ENCODE measurements at places on chromosomes 12 and 14.

DNA sequence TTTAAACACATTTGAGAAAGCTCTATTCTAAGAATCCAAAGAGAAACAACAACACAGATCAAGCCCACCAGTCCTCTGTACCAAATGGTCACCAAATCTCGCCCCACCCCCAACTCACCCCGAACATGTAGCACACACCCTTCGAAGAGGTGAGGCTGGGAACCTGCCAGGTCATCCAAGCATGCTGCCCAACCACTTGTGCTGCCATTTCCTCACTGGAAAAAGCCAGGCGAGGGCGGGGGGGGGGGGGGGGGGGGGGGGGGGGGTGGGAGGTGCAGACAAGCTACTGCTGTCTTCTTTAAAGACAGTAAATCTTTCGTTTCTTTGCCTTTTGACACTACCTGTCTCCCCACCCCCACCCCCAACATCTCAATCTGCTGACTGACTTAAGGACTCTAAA lies 59.9 kb downstream of the SETD3 start:
- no peak for DNase-seq

GRCh38 chr14:36424478-36425102 lies 95.4 kb downstream of the NKX2-1 start:
- no peak for DNase-seq

- DNase-seq: no peak
These were observed 25.0 kb downstream of the ELK3 start for GRCh38 chr12:96218989-96219678.

GRCh38 chr12:70795608-70796007 lies 124.9 kb downstream of the PTPRR start:
- no peak for DNase-seq

DNA sequence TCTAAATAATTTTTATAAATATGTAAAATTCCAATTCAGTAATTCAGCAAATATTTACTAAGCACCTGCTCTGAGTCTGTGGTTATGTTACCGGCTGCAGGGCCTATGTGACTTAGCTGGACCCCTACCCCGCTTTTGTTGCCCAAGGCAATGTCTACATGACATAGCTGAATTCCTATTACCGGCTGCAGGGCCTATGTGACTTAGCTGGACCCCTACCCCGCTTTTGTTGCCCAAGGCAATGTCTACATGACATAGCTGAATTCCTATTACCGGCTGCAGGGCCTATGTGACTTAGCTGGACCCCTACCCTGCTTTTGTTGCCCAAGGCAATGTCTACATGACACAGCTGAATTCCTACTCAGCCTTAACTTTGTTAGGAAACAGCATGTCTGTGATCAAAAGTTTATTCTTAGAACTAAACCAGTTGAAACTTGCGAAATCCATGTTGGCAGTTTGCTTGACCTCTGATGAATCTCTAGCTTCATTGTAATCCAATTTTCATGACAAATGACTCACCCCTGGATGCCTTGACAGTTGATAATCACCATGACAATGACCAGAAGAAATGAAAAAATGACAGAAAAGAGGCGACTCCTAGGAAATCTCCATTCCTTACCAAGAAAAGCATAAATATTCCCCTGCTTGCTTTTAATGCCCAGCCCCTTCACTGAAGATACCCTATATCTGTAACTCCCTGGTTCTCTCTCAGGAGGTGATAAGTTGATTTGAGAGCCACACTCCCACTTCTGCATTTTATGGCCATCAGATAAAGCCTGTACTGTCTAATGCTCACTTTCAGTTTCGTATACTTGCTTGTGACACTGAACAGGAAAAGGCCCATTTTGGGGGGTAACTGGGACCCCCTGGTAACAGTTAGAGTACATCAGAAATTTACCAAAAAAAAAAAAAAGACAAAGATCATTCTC lies 148.4 kb upstream of the SYT10 start:
- no peak for DNase-seq

DNA sequence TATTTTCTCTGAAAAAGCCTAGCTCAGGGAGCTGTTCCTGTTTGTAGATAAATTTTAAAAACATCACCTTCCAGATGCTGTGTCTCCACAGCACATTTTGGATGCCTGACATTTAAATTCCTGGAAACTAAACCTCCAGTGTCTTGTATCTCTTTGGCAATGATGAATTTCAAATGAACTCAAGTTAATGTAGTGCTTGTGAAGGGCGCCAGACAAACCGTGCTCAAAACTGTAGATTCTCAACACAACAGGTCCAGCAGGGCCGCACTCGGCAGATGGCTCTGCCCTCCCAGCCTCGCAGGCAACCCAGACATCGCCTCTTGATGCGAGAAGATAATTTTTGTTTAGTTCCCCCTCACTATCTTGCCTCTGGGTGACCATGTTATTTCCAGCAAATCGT lies 432.9 kb downstream of the VRK1 start:
- DNase-seq: no peak

- no peak for DNase-seq
These were observed 26.7 kb downstream of the NTN4 start for GRCh38 chr12:95763809-95764253.

GRCh38 chr12:19967001-19967400 lies 401.3 kb upstream of the PDE3A start:
- no peak for DNase-seq

- no peak for DNase-seq
These were observed 85.2 kb upstream of the MYF6 start for GRCh38 chr12:80622271-80622670.

DNA sequence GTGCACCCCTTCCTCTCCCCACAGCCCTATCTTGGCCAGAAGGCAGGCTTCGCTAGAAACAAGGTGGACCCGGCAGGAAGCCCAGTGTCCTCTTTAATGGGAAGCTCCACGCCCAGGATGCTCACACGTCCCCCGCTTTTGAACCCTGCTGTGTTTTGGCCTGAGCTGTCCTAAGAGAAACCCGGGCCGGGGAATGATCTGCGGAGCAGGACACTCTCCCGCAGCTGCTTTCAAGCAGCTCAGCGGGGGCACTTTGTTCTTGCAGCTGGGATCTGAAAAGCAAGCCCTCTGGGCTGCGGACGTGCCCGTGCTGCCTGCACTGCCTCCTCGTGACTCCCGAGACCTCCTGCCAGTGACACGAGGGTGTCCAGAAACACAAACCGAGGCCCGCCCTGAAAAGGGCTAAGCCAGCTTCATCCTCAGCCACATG lies 30.0 kb downstream of the SCARB1 start:
- DNase-seq: no peak

Measured in posterior cingulate gyrus (tissue), 11 donors.